ENCODE measurements at places on chromosomes 12 and 14.

DNA sequence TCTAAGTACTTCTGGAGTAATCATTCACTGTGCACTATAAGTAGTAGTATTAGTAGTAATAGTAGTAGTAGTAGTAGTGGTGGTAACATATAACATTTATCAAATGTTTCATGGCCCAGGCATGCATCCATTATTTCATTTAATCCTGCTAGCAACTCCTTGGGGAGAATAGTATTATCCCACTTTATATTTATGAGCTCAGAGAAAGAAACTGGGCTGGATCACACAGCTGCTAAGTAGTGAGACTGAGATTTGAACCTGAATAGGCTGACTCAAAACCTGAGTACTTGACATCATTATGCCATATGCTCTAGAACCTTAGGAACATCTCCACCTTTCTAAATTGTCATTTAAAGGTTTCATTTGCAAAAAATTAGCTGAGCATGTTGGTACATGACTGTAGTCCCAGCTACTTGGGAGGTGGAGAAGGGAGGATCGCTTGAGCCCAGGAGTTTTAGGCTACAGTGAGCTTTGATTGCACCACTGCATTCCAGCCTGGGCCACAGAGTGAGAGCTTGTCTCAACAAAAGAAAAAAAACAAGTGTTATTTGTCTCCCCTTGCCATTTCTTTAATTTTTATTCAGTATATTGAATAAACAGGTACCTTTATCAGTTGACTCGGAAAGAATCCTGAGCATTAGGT lies 11.4 kb upstream of the NID2 start:
- no peak for DNase-seq

DNA sequence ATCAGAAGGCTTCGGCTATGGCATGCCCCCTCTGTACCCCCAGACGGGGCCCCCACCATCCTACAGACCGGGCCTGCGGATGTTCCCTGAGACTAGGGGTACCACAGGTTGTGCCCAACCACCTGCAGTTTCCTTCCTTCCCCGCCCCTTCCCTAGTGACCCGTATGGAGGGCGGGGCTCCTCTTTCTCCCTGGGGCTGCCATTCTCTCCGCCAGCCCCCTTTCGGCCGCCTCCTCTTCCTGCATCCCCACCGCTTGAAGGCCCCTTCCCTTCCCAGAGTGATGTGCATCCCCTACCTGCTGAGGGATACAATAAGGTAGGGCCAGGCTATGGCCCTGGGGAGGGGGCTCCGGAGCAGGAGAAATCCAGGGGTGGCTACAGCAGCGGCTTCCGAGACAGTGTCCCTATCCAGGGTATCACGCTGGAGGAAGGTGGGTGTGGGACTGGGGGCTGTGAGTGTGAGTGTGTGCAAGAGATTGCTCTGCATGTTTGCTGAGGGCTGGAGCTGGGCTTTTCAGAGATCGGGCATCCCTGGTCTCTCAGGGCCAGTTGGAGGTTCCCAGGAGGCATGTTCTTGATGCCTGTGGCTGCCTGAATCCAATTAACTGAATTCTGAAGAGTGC lies 8.6 kb downstream of the NFATC4 start:
- DNase-seq = no peak

- DNase-seq = no peak
Measured at GRCh38 chr14:87975636-87976035, 17.3 kb downstream of the GALC start.

DNA sequence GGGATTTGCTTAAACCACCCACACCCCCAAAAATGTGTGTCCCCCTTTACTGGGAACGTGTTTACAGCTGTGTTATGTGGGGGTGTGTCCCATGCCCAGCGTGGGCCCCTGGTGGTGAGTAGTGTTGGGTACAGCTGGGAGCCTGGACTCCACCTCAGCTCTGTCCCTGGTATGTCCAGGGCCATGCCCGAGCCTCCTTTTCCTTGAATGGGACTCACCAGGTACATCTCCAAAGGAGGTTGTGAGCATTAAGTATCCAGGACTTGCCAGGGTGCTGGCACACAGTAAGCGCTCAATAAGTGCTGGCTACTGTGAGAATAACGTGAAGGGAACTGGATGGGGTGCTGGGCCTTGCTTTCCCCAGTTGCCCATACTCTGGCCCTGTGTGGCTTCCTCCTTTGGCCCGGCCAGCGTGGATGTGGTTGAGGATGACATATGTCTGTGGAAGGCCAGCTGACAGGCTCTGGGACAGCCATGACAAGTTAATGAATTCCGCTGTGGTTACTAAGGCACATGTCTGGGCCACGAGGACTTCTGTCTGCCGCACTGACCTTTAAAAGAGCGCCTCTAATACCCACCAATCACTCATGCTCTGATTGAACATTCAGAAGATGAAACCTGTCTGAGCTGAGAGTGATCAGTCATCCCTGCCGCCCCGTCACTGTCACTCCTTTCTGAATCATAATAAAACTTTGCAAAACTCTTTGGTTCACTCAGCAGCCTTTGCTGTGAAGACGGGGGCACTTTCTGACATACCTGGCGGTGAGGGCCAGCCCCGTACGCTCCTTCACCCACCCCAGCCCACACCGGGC lies 74.7 kb downstream of the DIO3 start:
- no peak for DNase-seq

DNA sequence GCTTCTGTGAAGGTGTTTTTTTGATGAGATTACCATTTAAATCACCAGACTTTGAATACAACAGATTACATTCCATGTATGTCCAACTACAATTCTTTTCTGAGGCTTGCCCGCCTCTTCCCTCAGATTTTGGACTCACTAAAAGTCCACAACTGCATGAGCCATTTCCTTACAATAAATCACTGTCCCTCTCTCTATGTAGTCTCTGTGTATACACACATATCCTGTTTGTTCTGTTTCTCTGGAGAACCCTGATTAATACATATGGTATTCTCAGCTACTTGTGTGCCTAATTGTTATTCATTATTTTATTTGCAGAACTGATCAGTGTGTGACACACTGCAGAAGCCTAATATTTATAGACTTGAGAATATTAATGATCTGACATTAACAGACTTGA lies 2.4 kb upstream of the MIPOL1 start:
- no peak for DNase-seq

DNA sequence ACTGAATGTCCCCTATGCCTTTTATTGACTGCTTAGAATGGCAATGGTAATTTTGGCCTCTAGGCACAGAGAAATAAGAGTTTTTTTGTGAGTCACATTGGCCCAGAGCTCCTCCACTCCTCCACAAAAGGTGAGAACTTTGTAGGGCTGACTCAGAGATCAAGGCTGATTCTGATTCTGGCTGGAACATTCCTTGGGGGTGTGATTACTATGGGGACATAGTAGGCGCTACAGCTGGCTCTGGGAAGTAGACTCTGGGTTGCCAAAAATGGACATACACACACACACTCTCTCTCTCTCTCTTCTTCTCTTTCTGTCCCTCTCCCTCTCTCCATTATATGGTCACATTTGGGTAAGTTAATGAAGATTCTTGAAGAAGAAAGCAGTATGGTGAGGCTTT lies 174.6 kb upstream of the DDHD1 start:
- DNase-seq = no peak

GRCh38 chr12:115443351-115443938 lies 759.5 kb upstream of the TBX3 start:
- no peak for DNase-seq

GRCh38 chr12:129534966-129535750 lies 368.7 kb downstream of the TMEM132D start:
- no peak for DNase-seq
